ENCODE measurements at places on chromosomes 4 and X. TPM values are rescaled to one million over a fixed set of nuclear protein-coding genes. Genes with fewer than 3 reads are reported as not detected.
A peak's percentile ranks its signal among the peaks of the same experiment; 100 is the strongest.

Gene P2RY8
- total RNA-seq = 3.7 TPM

DNA sequence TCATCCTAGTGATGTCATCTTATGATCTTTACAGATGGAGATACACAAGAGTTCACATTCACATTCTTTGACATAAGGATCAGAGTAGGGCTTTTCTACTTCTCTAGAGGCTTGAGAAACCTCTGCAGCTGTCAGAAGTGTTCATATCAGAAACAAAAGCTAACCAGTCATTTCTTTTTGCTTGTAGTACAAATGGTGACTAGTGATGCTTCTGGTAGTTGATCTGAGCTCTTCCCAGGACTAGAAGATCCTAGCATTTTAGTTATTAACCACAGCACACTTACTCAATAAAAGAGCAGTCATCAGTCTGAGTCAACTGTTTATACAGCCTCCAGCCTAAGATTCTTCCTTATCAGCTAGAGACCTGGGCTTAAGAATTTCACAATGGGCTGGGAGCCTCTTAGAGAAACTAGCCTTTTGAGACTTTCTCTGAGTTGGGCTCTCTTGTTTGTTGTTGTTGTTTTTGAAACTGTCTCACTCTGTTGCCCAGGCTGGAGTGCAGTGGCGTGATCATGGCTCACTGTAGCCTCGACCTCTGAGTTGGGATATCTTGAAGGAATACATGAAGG is 84.1 kb downstream of the TMEM164 start:
- H3K27ac ChIP-seq = peak overlapping the region; percentile 52
- no peaks in the 10 kb centered on the region for H3K36me3 ChIP-seq
- no peaks in the 10 kb centered on the region for H3K27me3 ChIP-seq
- H3K4me1 ChIP-seq = peaks cover 25% of the 10 kb centered on the region
- no peak for DNase-seq
- H3K4me3 ChIP-seq = no peak overlapping the region

Gene GRK4
- 7.5 TPM for total RNA-seq

Gene QDPR
- total RNA-seq = 16.3 TPM

Gene GLRA2
- not detected for total RNA-seq

Gene PCDH19
- 0.15 TPM for total RNA-seq

Gene P2RY10
- 0.55 TPM for total RNA-seq

DNA sequence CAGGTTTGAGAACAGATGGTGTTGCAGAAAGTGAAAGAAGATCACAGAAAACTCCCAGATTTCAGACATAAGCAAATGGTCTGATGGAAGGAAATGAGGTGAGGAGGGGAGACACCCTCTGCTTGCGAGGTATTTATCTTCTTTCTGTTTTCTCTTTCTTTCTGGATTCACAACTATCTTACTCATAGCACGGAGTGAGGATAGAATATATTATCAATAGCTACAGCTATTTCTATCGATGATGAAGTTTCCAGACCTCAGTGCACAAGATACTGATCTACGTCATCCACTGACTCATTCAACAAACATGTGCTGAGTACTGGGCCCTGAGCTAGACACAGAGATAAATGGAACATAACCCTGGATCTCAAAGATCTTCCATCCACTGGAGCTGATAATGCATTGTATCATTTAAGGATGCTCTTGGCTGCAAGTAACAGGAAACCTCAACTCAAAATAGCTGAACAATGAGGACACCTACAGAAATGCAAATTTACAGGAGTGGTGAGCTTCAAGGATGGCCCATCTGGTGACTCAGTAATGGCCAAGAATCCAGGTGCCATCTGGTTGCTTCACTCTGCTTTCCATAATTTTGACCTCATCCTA is 21.2 kb downstream of the SLC2A9 start:
- H3K27me3 ChIP-seq = no peaks in the 10 kb centered on the region
- no peaks in the 10 kb centered on the region for H3K36me3 ChIP-seq
- no peak for DNase-seq
- H3K4me1 ChIP-seq = peaks cover 7% of the 10 kb centered on the region

DNA sequence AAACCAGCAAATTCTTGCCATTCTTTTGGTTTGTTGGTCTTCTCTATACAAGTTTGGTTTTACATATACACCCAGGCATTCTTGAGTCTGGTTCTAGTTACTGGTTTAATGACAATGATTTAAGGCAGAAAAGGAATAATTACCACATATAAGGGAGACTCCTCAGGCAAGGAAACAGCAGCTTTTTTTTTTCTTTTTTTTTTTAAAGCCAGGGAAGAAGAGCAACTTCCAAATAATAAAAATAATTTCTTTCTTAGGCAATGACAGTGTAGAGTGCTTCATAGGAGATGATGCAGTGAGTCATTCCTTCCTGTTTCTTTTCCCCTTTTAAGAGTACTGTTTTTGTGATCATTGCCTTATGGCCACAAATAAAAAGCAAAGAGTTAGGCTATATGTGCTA is 289.7 kb downstream of the DKK2 start:
- no peaks in the 10 kb centered on the region for H3K27me3 ChIP-seq
- no peak overlapping the region for H3K4me3 ChIP-seq
- no peaks in the 10 kb centered on the region for H3K4me1 ChIP-seq
- no peaks in the 10 kb centered on the region for H3K36me3 ChIP-seq
- no peak overlapping the region for H3K27ac ChIP-seq

DNA sequence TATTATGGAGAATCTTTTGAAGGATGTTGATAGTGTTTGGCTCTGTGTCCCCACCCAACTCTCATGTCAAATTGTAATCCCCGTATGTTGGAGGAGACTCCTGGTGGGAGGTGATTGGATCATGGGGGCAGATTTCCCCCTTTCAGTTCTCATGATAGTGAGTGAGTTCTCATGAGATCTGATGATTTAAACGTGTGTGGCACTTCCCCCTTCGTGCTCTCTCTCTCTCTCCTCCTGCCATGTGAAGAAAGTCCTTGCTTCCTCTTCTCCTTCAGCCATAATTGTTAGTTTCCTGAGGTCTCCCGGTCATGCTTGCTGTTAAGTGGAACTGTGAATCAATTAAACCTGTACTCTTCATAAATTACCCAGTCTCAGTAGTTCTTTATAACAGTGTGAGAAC is 166.1 kb upstream of the NUDT6 start:
- no peak overlapping the region for H3K27ac ChIP-seq
- H3K4me3 ChIP-seq = no peak overlapping the region
- H3K36me3 ChIP-seq = no peaks in the 10 kb centered on the region
- no peaks in the 10 kb centered on the region for H3K27me3 ChIP-seq
- H3K4me1 ChIP-seq = no peaks in the 10 kb centered on the region

GRCh38 chr4:141563723-141564122 is 72.7 kb upstream of the IL15 start:
- H3K27ac ChIP-seq = no peak overlapping the region
- H3K36me3 ChIP-seq = no peaks in the 10 kb centered on the region
- no peak overlapping the region for H3K4me3 ChIP-seq
- H3K4me1 ChIP-seq = no peaks in the 10 kb centered on the region

- H3K36me3 ChIP-seq = no peaks in the 10 kb centered on the region
- no peak overlapping the region for H3K4me3 ChIP-seq
- no peaks in the 10 kb centered on the region for H3K27me3 ChIP-seq
These were observed 169.5 kb downstream of the TLL1 start for GRCh38 chr4:166042510-166043055.

Gene AFF1
- 124 TPM for total RNA-seq

Gene AVPR2
- 1.2 TPM for total RNA-seq

Measured in upper lobe of left lung (tissue), 6 donors.